ENCODE measurements at places on chromosomes 3 and 15. TPM values are rescaled to one million over a fixed set of nuclear protein-coding genes. Genes with fewer than 3 reads are reported as not detected.

- no peaks in the 10 kb centered on the region for H3K4me1 ChIP-seq
- DNase-seq = no peak
- no peak overlapping the region for H3K27ac ChIP-seq
- H3K27me3 ChIP-seq = no peaks in the 10 kb centered on the region
Measured at GRCh38 chr15:71800835-71801745, 9.3 kb upstream of the NR2E3 start.

DNA sequence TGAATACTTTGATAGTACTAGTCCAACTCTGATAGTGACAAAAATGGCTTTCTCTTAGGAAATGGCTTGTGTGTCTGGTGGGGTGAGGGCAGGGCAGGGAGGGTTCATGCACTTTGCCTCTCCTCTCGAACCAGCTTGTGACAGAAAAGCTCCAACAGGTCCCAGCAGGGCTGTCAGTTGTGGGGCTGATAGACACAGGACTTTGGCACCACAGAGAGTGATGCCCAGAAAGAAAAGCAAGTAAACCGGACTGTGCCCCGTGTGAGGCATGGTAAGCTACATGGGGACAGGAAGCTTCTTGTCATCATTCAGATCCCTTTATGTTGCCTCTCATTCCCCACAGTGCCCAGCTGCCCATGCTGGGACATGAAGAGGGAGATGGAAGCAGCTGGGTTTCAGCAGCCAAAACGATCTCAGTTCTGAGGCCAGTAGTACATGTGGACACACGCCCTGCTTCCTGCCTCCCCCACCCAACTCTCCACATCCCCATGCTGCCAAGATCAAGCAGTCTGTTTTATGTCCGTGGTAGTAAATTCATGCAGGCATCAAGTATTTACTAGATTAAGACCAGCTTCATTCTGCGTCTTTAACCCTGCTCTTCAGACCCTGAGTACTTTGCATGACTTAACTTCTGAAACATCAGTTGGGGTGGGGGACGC lies 29.7 kb upstream of the LIPC start:
- no peaks in the 10 kb centered on the region for H3K27me3 ChIP-seq
- no peaks in the 10 kb centered on the region for H3K4me1 ChIP-seq
- H3K4me3 ChIP-seq = no peak overlapping the region
- no peak overlapping the region for H3K27ac ChIP-seq
- no peaks in the 10 kb centered on the region for H3K36me3 ChIP-seq

Gene PML
- 91.9 TPM for total RNA-seq

Gene A4GNT
- total RNA-seq = not detected

GRCh38 chr15:64072812-64073211 lies 20.8 kb downstream of the CIAO2A start:
- H3K36me3 ChIP-seq = peaks cover 2% of the 10 kb centered on the region
- H3K4me1 ChIP-seq = no peaks in the 10 kb centered on the region
- H3K27ac ChIP-seq = no peak overlapping the region
- DNase-seq = no peak

Gene ST8SIA2
- not detected for total RNA-seq

Gene PPP2R3A
- total RNA-seq = 15.6 TPM

DNA sequence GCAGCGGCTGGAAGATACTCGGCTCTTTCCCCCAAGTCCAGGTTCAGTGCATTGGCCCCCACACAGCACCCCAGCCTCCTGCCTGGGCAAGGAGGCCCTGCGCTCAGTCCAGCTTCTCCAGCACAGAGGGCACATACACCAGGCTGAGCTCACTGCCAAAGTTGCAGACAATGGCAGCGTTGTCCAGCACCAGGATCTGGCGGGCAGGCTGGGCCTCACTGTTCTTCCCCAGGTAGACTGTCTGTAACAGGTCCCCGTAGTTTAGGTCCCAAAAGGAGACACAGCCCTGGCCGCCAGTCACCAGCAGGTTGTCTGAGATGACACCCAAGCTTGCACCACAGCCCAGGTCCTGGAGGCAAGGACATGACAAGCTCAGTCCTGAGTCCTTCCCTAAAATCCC lies 32.9 kb downstream of the PTPN23 start:
- no peaks in the 10 kb centered on the region for H3K36me3 ChIP-seq
- no peak overlapping the region for H3K27ac ChIP-seq
- H3K4me3 ChIP-seq = no peak overlapping the region
- H3K27me3 ChIP-seq = no peaks in the 10 kb centered on the region

Gene SMAD6
- total RNA-seq = 92.0 TPM

Gene MCTP2
- 9.6 TPM for total RNA-seq

DNA sequence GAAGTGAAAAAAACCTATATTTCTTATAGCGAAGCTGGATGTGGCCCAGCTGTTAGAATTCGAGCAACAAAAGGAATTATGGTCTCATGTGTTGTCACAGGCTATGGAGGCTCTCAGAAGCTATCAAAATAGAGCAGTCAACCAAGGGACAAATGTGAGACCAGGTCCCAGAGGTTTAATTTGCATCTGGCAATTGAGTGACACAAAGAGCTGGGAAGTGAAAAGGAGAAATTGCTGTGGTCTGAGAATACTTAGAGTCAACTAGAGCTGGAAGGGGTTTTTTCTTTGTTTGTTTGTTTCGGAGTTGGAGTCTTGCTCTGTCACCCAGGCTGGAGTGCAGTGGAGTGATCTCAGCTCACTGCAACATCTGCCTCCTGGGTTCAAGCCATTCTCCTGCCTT lies 61.3 kb upstream of the SMAD3 start:
- no peaks in the 10 kb centered on the region for H3K27me3 ChIP-seq
- H3K27ac ChIP-seq = no peak overlapping the region
- no peak overlapping the region for H3K4me3 ChIP-seq
- DNase-seq = no peak
- H3K4me1 ChIP-seq = no peaks in the 10 kb centered on the region

DNA sequence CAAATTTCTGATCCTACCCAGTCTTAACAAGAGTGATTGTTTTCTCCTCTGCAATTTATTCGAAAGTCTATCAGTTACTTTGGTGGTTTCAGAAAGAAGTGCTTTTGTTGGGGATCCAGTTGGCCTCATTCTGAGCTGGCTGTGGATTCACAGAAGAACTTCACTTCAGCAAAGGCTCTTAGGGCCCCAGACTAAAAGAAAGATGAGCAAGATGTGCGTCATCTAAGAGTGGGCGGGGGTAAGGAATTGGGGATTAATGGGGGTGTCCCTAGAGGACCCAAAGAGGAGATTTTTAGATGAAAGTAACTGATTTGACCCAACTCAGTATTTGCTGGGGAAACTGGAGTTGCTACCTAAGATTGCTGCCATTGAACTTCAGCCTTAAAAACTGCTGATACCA lies 63.9 kb upstream of the TSEN2 start:
- no peaks in the 10 kb centered on the region for H3K4me1 ChIP-seq
- DNase-seq = no peak
- H3K27me3 ChIP-seq = no peaks in the 10 kb centered on the region
- no peak overlapping the region for H3K4me3 ChIP-seq
- no peak overlapping the region for H3K27ac ChIP-seq

- no peak for DNase-seq
- H3K27ac ChIP-seq = no peak overlapping the region
- H3K4me3 ChIP-seq = no peak overlapping the region
- no peaks in the 10 kb centered on the region for H3K36me3 ChIP-seq
Measured at GRCh38 chr15:57925650-57926049, 139.9 kb downstream of the ALDH1A2 start.

Measured in aorta (tissue), 5 donors.